Lung (tissue), 17 donors: ENCODE measurements at places on chromosomes 16 and 17. TPM values are rescaled to one million over a fixed set of nuclear protein-coding genes. Genes with fewer than 3 reads are reported as not detected.

- peak overlapping the region; percentile 38 for H3K27ac ChIP-seq
- DNase-seq: peak; percentile 81
- H3K4me1 ChIP-seq: peaks cover 16% of the 10 kb centered on the region
- H3K27me3 ChIP-seq: no peaks in the 10 kb centered on the region
- H3K36me3 ChIP-seq: peaks cover 13% of the 10 kb centered on the region
Observed at GRCh38 chr17:66691644-66692420, 143.1 kb upstream of the CACNG5 start.

DNA sequence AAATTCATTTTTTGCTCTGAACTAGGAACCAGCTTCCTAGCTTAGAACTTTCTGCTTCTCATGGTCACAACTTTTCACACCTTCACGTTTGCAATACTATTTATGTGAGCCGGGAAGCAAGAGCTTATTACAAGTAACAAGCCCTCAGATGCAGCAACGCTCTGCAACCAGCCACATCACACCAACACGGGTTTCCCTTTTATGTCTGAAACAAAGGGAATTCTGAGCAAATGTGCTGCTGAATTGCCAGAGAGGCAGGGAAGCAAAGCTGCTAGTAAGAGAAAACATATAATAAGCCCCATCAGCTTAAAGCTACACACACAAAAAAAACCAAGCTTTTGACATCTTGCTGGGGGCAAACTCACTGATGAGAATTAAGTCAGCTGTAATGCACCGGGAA, 122.2 kb downstream of the SLC39A11 start:
- no peak for DNase-seq
- no peak overlapping the region for H3K27ac ChIP-seq
- H3K36me3 ChIP-seq: no peaks in the 10 kb centered on the region
- no peaks in the 10 kb centered on the region for H3K27me3 ChIP-seq
- no peak overlapping the region for H3K4me3 ChIP-seq

DNA sequence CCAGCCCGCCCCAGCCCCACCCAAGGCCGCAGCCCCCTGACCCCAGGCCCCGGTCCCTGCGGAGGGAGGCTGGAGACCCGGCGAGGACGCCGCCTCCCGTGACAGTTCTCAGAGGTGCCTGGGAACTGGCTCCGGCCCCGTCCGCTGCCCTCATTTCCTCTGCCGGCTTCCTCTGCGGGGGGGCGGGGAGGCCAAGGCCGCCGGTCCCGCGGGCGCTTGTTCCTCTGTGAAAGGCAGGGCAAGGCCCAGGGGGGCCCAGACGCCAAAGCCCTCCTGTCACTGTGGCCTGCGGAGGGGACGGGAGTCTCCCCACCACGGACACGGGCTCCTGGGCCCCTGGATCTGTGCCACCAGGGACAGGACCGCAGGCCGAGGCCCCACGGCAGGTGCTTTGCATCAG, 5.0 kb upstream of the PVALEF start:
- no peak for DNase-seq
- H3K4me1 ChIP-seq: no peaks in the 10 kb centered on the region
- H3K4me3 ChIP-seq: peak overlapping the region; percentile 55
- no peaks in the 10 kb centered on the region for H3K27me3 ChIP-seq
- no peaks in the 10 kb centered on the region for H3K36me3 ChIP-seq

DNA sequence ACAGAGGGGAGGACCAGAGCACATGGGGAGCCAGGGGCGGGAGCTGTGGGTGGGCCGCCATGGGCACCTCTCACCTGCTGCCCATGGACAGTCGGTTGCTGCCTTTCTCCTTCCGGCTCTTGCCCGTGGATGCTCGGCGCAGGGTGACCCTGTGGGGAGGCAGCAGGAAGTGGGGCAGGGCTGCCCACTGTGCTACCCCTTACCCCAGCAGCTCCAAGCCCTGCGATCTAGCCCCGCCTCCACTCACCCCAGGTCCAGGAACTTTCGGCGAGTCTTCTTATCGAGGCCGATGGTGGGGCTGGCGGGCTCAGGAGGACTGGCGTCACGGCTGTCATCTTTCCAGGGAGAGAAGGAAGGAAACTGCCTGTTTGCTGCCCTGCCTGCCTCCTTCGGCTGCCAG, 14.2 kb downstream of the SAMD14 start:
- H3K4me1 ChIP-seq: peaks cover 4% of the 10 kb centered on the region
- H3K27me3 ChIP-seq: no peaks in the 10 kb centered on the region
- DNase-seq: no peak
- H3K36me3 ChIP-seq: peaks cover 5% of the 10 kb centered on the region
- no peak overlapping the region for H3K4me3 ChIP-seq

Gene SAMD14
- 4.4 TPM for total RNA-seq

Gene FBXW10
- total RNA-seq: 0.58 TPM

Gene CACNG5
- not detected for total RNA-seq

Gene PRSS27
- 2.4 TPM for total RNA-seq
